NCI-H187 treated with DMSO at 0.1 percent for 48 hours (cell line): ENCODE measurements at places on chromosomes 7 and 10.

DNA sequence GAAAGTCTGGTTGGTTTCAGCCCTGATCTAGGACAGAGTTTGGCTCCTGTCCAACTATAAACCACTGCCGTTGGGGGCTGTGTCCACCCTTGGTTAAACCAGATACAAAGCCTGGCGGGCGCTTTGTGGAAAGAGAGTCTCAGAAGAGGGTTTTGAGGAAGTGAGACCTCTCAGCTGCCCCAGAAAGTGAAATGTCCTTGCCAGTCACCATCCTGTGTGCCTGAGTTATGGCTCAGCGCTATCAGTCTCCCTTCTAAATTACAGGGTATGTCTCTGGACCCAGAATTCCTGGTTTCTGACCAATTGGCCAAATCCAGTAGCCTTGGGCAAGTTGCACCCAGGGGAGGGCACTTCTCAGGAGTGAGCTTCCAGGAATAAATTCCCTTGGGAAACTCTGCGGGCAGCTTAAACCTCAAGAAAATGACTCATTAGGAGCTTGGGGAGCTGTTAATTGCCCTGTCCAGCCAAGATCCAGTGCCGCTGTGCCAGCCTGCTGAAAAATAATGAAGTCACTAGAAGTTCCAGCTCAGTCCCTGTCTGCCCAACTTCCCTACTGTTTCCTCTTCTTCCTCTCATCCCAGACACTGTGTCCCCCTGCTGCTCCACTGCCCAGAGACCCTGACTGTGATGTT lies 66.7 kb upstream of the PDZD8 start:
- DNase-seq = no peak

DNA sequence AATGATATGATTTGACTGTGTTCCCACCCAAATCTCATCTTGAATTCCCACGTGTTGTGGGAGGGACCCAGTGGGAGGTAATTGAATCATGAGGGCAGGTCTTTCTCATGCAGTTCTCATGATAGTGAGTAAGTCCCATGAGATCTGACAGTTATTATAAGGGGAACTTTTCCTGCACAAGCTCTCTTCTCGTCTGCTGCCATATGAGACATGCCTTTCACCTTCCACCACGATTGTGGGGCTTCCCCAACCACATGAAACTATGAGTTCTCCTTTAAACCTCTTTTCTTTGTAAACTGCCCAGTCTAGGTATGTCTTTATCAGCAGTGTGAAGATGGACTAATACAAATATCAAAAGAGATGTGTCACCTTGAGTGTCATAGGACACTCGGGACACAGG lies 502.7 kb upstream of the PODXL start:
- no peak for DNase-seq

DNA sequence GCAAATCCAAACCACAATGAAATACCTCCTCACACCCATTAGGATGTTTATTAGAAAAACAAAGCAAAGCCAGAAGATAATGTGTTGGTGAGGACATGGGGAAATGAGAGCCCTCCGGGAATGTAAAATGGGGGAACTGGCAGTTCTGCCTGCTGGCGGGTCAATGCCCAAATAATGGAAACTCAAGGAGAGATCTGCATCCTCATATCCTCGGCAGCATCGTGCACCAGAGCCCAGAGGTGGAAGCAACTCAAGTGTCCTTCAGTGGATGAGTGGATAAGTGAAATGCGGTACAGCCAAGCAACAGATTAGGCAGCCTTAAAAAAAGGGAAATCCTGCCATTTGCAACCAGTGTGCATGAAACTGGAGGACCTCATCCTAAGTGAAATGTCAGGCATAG lies 325.2 kb downstream of the WDR37 start:
- DNase-seq = peak; percentile 22

DNA sequence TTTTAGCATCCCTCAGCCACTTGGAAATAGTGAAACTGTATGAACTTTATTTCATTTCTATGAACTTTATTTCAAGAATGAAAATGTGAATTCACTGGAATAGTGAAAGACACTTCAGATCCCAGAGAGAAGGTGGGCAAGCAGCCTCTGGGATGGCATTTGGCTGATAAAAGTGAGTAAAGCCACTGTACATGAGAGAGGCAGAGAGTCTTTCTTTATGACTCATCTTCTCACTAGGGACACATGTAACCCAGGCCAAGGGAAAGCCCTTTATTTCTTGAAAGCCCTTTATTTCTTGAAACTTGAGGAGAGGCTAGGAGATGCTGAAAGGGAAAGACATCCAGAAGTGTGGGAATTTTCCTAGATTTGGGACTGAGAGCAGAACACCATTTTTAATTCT lies 148.9 kb upstream of the SMIM30 start:
- DNase-seq = no peak

- no peak for DNase-seq
Observed at GRCh38 chr7:96723622-96724021, 14.0 kb upstream of the SEM1 start.
